ENCODE measurements at places on chromosomes 4 and X. TPM values are rescaled to one million over a fixed set of nuclear protein-coding genes. Genes with fewer than 3 reads are reported as not detected.

- DNase-seq, result no peak
Measured at GRCh38 chrX:133658293-133658911, 243.1 kb upstream of the GPC4 start.

GRCh38 chrX:107714206-107714891 lies 61.2 kb downstream of the TSC22D3 start:
- no peak for DNase-seq

GRCh38 chrX:140480765-140481164 lies 24.1 kb downstream of the SOX3 start:
- DNase-seq, result no peak

DNA sequence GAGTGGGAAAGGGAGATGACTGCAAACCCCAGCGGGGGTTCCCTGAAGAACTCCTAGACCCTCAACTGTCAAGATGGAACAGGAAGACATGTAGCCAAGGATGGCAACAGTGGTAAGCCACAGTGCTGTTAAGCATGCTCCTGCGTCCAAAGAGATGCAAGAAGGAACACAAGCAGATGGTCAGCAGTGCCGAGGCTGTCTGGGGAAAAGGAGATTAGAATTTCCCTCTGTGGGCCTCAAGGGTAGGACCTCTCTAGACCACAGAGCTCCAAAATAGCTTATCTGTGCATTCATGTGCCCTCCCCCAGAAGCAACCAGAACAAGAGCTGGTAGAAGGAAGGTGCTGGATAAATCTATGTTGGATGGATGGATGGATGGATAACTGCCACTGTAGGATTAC lies 82.0 kb upstream of the CPEB2 start:
- no peak for DNase-seq

GRCh38 chr4:6965329-6965728 lies 55.7 kb downstream of the TBC1D14 start:
- no peak for DNase-seq

- DNase-seq, result peak; percentile 23
Measured at GRCh38 chr4:152937336-152938236, 1.5 kb downstream of the FHDC1 start.

Gene ADAM29
- not detected for total RNA-seq

Gene MAGEA1
- total RNA-seq, result not detected

Gene ZNF280C
- total RNA-seq, result 2.4 TPM

Measured in heart right ventricle (tissue), 16 donors.